ENCODE measurements at places on chromosomes 13 and 19.

- DNase-seq, result peak; percentile 48
Measured at GRCh38 chr19:47227352-47228167, 3.4 kb downstream of the BBC3 start.

- no peak for DNase-seq
Measured at GRCh38 chr13:101556676-101557123, 104.2 kb downstream of the ITGBL1 start.

DNA sequence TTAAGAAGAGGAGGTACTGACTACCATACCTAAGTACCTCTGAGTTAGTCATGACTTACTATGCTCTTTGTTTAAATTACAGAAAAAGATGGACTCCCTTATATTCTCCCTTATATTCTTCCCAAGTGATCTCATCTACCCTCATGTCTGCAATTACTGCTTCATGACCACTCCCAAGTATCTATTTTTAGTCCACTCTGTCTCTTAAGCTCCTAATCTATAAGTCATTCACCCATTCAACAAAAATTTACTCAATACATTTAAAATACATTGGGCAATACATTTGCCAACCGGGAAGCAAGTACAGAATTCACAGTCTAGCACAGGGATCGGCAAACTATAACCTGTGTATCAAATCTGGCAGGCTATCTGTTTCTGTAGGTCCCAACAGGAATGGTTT, 42.6 kb downstream of the KPNA3 start:
- no peak for DNase-seq

- DNase-seq, result peak; percentile 63
Measured at GRCh38 chr19:9847087-9847671, 12.1 kb downstream of the PIN1 start.

DNA sequence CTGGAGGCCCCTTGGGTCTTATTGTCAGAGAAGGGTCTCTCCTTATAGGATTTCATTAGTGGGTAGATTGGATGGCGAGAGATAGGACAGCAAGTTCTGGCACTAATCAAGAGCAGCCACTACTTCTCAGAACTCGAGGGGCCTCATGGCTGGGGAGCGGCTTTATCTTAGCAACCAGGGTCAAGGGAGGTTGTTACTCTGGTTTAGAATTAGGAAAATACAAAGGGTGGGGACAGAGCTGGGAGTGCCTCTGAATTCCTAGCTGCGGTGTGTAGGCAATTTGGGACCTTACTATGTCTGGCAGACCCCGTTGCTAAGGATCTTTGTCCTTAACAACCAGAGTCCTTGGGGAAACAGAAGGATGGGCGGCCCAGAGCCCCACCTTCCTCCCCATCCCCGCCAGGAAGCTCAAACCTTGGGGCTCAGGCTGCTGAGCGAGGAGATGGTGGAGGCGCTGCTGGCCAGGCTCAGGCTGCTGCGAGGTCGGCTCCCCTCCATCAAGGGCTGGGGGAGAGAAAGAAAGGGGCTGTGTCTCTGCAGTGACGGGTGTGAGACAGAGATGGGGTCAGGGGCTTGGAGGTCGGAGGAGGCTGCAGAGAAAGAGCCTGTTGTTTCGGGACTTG, 1.2 kb downstream of the PLEKHA4 start:
- DNase-seq, result no peak

DNA sequence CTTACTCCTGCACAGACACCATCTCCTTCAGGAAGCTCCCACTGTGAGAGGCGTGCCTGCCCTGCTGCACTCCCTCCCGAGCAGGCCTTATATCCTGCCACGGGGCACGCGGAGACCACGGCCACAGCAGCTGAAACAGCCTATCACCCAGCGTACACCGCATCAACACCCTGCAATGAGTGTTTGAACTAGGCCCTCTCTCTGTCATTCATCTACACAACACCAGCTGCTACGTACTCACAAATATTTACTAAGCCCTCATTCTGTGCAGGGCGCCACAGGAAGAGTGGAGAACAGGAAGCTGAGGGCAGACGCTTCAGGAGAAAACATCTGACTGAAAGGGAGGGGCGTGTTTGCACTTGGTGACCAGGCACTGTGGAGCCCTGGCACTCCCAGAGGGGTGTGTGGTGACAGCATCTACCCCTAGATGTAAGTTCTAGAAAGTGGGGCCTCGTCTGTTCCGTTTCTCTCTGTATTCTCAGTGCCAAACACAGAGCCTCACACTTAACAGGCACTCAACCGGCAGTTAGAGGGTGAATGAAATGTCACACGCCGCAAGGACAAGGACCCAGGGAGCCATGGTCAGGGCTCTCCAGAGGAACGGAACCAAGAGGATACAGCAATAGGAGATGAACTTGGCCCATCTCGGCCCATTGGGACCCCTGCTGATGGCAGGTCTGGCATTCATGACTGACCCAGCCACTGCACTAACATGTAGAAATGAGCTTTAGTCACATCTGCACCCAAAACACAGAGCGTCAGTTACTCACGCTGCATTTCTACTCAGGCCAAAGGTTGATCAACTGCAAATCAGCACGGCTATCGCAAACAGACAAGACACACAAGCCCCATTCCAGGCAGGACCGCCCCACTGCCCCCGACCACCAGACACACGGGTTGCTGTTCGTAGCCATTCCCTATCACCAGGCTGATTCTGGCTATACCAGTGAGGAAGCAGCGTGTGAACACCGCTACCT, 15.7 kb downstream of the RANBP3 start:
- DNase-seq, result no peak

DNA sequence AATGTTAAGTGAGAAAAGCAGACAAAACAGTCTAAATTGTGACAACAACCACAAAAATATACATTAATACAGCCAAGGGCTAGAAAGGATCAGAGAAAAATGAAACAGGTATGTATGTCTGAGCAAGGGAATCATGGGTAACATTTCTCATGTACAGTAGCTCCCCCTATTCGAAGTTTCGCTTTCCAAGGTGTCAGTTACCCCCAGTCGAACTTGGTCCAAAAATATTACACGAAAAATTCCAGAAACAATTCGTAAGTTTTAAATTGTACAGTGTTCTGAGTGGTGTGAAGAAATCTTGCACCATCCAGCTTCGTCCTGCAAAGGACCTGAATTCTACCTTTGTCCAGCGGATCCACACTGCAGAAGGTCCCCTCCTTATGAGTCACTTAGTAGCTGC, 1.8 kb upstream of the RNASEH2B start:
- DNase-seq, result no peak

- no peak for DNase-seq
Measured at GRCh38 chr13:46660416-46660815, 107.4 kb downstream of the LRCH1 start.

DNA sequence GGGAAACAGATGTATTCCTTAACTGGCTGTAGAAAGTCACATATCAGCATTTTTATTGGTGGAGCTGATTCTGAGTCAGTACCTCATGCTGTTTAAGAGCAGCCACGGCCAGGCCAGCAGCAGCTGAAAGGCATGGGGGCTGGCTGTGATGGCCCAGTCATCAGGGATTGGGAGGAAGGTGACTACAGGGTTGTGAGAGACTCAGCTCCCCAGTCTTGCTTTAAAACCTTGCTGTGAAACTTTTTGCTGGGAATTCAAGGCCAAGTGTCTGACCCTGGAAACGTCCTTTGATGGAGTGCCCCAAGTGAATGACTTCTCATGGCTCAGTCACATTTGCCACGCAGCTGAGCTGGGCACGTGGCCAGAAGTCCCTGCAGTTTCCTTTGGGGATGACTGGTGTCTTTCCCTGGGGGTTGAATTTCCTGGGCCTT, 39.1 kb upstream of the RNF113B start:
- DNase-seq, result no peak

DNA sequence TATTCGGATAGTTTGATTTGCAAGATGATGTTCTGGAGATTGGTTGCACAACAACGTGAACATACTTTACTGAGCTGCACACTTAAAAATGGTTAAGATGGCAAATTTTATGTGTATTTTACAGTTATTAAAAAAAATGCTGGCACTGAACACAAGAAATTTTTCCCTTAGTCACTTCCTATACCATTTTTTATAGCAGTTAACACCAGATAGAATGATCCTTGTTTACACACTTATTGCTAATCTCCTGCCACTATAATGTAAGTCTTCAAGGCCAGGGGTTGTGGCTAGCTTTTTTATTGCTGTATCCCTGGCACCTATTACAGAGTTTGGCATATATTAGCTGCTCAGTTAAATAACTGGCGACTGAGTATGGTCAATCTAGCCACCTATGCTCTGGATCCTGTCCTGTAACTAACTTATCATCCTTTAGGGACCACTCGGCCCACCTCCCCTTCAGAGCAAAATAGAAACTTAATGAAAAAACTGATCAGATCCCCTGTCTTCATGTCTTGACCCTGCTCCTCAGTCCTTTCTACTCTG, 2.0 kb upstream of the EBPL start:
- no peak for DNase-seq

- no peak for DNase-seq
Measured at GRCh38 chr19:11131471-11131870, 24.1 kb downstream of the SPC24 start.

DNA sequence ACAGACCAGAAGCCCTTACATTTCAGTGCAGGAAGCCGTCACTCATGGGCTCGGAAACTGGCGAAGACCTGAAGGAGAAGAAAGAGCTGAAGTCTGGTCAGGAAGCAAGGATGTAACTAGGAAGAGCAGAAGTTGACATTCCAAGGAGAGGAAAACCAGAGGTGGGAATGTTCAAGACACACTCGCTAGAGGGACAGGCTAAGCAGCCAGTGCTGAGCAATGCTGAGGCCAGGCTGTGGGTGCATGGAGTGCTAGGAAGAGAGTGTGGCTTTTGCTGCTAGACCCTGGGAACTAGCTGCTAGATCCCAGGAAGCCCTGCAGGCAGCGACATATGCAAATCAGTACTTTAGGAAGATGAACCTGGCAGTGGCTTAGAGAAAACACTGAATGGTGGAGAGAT, 12.1 kb upstream of the URAD start:
- no peak for DNase-seq

DNA sequence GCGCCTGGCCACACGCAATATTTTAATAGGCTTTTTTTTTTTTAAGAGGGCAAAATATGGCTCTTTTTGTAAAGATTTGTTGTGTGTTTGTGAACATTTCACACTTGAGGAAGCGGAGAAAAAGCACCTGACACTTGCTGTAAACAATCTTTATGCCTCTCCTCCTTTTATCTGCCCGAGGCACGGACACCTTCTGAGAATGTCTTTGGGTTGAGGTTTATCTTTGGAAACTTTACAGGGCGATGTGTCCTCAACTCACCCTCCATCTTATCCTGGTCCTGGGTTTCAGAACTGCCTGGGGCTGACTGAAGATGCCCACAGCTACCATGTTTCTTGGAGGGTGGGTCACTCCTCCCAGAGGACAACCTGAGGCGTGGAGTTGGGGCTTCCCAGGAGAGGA, 44.0 kb downstream of the ZNF627 start:
- DNase-seq, result no peak

GRCh38 chr13:76708138-76708688, 178.0 kb downstream of the KCTD12 start:
- DNase-seq, result no peak

DNA sequence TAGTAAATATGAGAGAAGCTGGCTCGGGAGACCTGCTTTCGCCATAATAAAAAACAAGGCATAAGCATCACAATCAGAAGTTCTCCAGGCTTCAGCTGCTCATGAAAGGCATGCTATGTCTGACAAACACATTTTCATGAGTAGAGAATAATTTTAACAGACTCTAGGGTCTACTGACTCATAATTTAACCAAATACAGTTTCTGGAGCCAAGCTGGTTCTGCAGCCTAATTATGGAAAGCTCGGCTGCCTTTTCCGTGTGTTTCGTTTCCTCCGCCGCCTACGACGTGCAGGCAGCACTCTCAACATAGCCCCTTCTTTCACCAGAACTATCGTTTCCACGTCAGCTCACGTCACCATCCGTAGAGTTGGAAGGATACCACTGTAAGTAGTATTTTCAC, 5.7 kb downstream of the MCF2L start:
- DNase-seq, result no peak
